NCI-H2227 treated with DMSO at 0.1 percent for 48 hours (cell line): ENCODE measurements at places on chromosomes 7 and 10.

- no peak for DNase-seq
Observed at GRCh38 chr7:73892003-73892999, 31.3 kb downstream of the TMEM270 start.

GRCh38 chr10:391305-391704, 256.1 kb downstream of the ZMYND11 start:
- DNase-seq, result no peak

DNA sequence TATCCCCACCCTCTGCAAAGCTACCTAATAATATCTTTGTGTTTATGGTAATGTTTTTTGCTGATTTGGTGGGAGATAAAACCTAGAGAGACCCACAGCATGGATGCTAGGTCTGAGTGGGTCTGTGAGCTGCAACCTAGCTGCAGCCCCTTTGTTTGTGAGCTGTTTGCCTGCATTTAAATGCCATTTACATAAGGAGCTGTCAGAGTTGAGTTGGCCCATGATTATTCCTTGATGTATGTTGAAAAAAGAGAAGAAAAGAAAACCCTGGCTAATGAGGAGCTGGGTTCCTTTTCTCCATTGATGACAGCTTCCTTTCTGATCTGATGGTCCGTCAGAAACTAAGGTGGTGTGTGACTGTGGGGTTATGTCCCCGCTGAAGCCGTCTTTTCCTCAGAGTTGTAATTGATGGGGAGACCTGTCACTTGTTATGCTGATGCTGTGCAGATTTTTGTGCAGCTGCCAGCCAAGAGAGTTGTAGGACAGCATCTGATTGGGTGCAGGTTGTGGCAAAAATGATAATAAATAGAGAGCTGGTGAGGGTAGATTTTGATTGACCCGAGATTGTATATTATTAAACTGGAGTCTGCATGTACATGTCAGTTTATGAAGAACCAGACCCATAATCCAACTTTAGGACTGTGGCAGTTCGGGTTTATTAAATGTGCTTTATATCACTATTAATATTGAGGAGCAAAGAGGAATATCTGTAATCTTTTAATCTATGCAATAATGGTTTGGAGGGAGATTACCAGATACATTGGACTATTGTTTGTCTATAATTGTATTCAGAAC, 219.8 kb downstream of the AUTS2 start:
- DNase-seq, result no peak

GRCh38 chr10:30804478-30805055, 175.0 kb upstream of the LYZL2 start:
- DNase-seq, result no peak

DNA sequence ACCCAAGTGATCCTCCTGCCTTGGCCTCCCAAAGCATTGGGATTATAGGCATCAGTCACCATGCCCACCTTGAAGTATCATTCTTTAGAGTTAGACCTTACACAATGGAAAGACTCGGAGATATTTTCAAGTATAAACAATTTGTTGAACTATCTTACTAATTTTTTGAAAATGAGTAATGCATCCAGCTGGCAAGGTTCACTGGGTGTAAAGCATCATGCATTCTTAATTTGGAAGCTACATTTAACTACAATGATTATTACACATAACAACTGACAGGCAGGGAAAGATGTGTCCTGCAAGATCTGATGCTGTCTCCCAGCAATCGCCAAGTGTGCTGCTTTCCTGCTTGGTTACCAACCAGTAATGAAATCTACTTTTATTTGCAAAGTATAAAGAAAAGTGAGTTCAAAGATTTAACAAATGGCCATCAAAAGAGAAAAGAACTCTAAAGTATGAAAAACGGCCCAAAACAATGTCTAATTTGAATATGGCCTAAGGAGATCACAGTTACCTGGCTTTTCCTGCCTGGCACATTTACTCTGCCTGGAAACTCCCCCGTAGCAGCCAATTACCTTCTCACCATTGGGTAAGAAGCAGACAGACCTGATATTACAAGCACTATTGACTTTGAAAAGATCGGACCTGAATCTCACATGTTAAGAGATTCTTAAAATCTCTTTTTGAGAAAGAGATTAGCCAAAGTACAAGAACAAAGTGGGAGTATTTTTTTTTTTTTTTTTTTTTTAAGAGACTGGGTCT, 59.3 kb upstream of the NMT2 start:
- no peak for DNase-seq

DNA sequence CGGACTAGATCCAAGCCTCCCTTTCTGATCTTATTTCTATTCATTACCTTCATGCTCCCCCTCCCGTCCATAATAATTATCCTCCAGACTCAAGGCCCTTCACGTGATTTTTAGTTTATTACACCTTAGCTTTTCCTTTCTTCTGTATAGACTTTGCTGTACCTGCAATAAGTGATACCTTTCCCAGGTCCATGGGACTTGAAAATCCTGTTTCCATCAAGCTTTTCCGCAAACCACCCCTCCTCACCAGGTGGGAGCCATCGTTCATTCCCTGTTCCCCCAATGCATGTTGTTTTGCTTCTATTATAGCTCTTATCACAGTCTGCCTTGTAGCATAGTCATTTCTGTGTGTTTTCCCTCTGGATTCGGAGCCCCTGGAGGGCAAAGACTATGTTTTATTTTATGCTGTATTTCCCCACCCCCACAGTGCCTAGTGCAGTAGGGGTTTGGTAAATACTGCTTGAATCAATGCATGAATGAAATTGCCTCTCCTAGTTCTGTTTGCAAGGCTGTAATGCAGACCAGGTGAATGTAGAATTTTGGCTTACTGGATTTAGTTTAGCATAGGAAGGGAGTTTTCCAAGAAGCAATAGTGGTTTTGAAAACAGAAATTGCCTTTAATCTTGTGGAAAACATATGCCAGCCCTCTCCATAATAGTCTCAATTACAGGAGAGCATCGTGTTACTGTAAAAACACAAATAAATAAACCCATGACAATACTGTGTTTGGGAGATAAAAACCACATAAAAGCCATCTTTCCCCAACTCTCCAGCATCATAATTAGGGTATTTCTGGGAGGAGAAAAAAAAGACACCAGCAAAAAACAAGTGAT, 213.4 kb downstream of the AUTS2 start:
- peak; percentile 64 for DNase-seq
